Cerebellar nuclear complex (tissue), 1 donor: ENCODE measurements at places on chromosomes 3 and 15.

DNA sequence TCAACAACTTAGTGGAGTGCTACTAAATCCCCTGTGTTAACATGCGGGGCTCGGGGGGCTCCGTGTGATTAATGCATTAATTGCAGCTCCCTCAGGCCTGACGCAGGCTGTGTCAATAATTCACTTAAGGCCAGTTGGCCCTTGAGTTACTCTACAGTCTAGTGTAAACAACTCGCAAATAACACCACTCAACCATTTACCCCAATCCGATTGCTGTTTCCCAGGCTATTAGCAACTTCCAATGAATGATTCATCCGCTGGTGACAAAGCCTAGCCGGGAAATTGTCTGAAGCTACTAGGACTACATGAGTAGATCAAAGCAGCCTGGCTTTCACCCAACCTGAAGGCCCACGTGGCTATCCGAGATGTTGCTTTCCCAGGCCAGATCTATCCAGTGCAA, 121.3 kb upstream of the SOX14 start:
- DNase-seq, result no peak

DNA sequence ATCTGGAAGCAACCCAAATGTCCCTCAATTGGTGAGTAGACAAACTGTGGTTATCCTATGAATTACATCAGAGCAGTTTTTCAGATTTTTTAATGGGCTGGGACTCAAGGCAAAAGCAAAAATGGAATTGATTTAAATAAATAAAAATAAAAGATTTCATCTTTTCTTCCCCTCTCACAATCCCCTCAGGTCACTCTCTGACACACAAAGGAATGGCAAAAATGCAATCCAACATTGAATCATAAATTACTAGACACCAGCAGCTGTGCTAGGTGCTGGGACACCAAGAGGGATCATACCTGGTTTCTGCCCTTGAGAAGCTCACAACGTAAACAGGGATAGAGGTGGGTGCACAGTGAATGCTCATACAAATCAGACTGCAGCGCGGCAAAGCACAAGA, 58.8 kb downstream of the CPN2 start:
- no peak for DNase-seq

DNA sequence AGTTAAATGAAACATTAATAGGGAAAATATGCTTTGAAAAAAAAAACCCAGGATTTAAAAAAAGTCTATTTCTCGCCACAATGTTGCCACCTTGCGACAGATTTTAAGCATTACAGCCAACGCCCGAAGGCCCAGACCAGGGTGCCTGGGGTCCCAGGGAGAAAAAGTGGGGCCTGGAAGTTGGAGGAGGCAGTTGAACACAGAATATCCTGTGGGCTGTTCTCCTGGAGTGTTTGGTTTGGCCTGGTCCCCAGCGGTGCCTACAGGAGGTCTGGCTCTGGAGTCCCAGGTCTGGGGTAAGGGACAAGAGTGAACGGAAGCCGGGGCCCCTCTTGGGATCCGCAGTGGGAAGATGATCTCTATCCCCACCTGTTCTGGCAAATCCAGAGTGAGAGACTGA, 3.4 kb downstream of the RNU6-1 start:
- DNase-seq, result no peak

DNA sequence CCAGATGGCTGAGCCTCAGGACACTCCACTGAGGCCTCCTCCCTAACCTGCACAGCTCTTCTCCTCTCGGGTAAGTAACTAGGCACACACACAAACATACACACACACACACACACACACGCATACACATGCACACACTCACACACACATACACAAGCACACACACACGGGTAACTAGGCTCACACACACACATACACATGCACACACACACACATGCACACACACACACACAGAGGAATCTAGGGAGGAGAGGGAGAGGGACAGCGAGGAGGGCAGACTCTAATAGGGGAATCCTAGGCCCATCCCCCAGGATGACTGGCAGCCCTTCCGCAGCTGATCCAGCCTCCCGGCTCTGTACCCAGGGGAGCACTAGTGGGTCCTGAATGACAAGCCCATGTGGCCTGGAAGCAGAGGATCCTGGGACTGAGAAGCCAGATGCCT, 177.4 kb upstream of the LINGO1 start:
- DNase-seq, result no peak

DNA sequence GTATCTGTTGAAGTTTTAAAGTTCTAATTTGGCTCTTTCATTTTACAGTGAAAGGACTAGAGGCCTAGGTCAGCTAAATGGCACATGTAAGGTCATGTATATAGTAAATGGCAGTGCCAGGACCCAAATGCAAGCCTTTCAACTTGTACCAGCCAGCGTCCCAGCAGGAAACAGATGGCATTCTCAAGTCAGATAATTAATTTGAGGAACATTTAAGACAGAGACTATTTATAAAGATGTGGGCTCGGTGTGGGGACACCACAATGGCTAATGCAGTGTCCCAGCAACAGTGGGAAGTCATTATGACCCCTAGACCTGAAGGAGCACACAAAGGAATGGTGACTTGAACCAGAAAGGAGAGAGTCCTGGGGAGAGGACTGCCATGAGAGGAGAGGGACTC, 6.1 kb downstream of the MINDY4B start:
- DNase-seq, result no peak

GRCh38 chr3:158712443-158712842, 19.8 kb downstream of the RARRES1 start:
- no peak for DNase-seq

- DNase-seq, result no peak
Measured at GRCh38 chr15:57245130-57245529, 131.2 kb upstream of the CGNL1 start.

DNA sequence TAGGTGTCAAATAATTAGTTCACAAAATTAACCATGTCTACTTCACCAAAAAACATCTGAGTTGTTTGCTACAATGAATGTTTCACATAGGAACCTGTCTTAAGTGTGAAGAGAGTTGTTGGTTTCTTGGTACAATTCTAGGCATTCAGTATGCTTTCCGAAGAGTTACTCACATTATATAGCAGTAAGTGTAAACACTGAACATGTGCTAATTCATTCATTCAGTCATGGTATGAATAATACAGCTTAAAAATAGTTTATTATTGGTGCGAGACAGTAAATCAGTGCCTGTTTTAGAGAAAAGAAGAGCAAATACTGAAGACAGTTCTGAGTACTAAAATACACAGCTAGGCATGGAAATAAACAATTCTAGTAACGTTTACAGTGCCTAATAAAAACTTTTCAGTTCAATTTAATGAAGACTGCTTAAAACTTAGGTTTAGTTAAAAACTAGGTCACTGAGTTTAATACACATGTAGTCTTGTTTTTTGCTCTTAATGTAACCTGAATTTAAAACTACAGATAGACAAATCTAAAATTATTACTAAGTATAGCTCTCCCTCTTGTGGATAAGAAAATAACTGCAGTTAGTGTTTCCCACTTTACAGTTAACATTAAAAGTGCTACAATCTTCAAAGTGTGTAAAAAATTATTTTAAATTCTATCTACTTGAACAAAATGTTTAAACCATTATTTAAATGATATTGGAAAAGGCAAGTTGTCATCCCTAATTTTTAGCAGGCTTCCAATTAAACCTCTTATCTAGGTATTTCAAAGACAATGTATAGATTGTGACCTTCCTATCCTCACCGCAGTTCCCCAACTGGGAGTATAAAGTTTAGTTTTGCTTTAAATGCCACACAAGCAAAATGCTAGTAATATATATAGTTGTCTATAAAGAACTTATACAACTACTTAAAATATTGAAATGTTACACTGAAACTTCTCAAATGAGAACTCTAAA, 20.1 kb upstream of the ZCWPW2 start:
- DNase-seq, result no peak

- DNase-seq, result no peak
Measured at GRCh38 chr3:154217671-154218070, 96.5 kb downstream of the ARHGEF26 start.

DNA sequence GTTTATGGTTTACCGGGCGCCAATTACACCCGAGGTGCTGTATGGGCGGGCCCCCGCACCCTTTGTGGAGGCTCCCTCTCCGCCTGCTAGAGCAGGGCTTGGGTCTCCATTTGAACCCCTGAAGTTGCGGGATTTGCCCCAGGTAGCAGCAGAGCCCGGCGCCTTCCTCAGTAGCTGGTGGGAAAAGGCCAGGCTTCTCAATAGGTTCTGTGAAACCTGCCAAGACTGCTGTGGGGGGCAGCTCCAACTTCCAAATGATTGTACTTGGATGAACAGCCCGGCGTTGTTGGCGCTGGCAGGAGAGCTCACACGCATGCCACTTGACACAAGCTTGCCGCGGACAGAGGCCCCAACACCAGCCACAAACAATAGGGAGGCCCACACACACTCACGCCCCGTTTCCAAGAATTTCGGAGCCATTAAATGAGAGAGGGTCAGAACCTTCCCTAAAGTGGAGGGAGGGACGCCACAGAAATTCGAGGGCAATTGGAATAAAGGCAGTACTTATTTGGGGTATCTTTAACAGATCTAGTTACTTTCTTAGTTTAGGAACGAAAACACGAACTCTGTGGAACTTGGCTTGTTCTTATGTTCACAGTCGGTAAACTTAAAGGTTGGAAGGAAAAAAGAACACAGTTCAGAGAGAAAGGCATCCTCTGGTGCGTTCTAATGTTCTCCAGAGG, 1.4 kb downstream of the EPHB3 start:
- no peak for DNase-seq

GRCh38 chr3:158103887-158104327, 2.3 kb downstream of the SHOX2 start:
- DNase-seq, result no peak

- peak; percentile 85 for DNase-seq
Measured at GRCh38 chr15:38514601-38515000, 50.0 kb downstream of the RASGRP1 start.
